Urothelium cell line (cell line): ENCODE measurements at places on chromosomes 2 and 18.

DNA sequence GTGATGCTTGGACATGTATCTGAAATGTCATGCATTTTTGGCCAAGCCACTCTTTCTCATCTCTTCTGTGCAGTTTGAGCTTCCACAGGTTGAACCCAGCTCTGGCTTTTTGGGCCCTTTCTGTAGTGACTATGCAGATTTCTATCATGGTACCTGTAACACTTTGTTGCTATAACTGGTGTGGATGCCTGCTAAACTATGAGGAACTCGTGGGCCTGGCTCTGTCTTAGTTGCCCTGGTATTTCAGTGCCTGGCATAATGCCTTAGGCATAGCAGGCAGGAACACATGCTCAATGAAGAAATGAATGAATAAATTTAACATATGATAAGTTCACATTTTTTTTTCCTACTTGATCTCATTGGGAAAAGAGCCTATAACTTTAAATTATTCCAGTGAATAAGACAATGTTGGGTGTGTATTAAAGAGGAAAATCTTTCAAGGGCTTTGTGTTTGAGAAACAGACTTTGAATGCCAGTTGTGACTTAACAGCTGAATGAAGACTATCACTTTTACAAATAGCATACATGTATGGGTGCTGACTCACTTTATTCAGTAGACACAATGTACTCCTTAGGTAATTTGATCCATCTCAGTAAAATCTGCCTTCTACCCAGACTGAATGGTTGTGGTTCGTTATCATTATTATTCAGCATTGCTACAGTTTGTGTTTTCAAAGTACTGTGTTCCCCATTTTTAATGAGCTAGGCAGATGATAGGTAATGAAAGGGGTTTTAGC lies 86.4 kb upstream of the MAP4K3 start:
- peak; percentile 80 for DNase-seq

- DNase-seq = no peak
These were observed 21.5 kb upstream of the IL18RAP start for GRCh38 chr2:102401456-102401855.

DNA sequence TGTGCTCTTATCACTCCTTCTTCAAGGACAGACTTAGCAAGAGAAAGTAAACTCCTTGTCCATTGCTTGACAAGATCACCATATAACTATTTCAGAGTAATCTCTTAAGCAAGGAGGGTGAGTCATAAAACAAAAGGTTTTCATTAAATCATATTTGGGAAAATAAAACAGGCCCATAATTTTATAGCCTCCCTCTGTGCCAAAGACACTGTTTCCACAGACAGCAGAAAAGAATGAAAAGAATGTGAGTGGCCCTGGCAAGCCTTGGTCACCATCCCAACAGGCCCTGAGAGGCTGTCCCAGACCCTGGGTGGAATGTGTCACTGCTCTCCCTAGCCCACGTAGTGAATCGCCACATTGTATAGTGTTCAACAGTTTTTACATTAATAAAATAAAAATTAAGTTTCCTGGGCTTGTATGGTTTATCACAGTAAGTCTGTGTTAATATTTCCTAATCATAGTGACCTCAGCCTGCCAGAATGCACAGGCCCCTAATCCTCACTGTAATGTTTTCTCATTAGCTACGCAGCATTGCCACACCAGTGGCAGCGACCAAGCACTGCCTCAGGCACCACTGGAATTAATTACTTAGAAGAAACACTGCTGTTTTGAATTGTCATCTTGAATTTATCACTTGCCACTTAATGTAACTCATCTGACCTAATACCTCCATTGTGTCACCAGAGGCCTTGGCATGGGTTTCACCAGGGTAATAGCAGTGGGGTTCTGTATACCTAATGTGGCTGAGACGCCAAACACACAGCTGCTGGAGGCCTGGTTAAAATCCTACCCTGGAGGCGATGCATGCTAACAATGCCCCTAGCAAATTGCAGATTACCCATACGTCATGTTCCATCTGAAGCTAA lies 401.9 kb downstream of the LNPK start:
- peak; percentile 32 for DNase-seq

- no peak for DNase-seq
These were observed 318.8 kb upstream of the EPAS1 start for GRCh38 chr2:45978302-45978859.

- peak; percentile 21 for DNase-seq
These were observed 142.4 kb upstream of the ALPP start for GRCh38 chr2:232236200-232236599.

DNA sequence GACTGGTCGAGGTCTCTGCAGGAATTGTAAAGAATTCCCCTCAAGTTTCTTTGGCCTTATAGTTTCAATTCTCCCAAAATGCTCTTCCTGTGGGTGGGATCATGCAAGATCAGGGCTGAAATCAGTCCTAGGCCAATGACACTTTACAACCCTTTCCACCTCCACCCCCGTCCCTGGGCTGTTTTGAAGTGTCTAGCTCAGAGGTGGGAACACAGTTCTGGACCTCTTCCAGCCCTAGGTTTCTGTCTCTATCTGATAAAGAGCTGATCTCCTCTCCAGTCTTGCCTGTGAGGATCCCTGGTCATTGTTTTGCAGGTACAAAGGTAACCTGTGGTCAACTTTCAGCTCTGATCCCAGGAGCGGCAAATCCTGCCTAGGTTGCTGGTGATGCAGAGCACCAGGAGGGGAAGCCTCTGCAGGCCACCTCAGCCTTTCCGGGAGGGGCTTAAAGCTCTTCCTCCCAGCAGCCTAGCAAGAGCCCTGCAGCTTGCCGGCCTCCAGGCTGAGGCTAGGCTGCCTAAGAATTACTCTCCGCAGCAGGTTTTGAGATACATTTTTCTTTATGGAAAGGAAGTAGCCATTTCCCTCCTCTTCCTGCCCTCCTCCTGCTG lies 69.8 kb upstream of the WIPF1 start:
- no peak for DNase-seq

- peak; percentile 64 for DNase-seq
These were observed 101.7 kb downstream of the AGAP1 start for GRCh38 chr2:235595422-235596010.

- peak; percentile 98 for DNase-seq
These were observed 18.1 kb downstream of the TET3 start for GRCh38 chr2:74002505-74003421.

- no peak for DNase-seq
These were observed 14.7 kb downstream of the MREG start for GRCh38 chr2:215998636-215999035.

- DNase-seq = no peak
These were observed 11.4 kb upstream of the NDUFV2 start for GRCh38 chr18:9091066-9091476.

DNA sequence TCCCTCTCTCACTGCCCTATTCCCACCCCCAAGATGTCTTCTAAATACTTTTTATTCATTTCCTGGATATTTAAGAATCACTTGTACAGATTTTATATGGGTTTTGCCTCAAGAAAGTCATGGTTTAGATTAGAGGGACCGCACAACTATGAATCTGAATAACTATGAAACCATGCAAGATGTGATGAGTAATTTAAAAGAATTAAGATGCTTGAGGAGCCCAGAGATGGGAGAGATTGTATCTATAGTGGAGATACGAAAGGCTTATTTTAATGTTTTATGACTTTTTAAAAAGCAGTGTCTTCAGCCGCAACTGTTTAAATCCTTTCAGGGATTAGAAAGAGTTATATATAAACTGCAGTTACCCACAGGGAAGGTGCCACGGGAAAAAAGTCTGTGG lies 324.1 kb downstream of the LPIN1 start:
- no peak for DNase-seq

GRCh38 chr2:54898456-54899226 lies 151.6 kb downstream of the RTN4 start:
- no peak for DNase-seq

DNA sequence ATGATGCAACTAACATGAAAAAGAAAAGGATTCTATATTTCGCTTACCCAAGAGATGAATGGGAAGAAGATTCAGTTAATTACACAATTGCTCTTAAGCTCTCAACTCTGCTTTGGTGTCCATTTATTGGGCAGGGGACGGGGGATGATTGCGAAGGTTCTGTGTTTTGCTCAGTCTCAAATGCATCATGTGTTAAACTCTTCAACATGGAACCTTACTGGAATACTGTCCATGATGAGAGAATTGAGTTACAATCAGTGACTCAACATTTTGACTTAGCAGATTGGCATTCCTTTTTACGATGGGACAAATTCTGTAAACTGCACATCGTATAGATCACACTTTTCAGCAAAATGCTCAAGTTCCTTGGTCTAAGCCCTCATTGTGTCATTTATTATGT lies 135.6 kb downstream of the RBMS1 start:
- no peak for DNase-seq

DNA sequence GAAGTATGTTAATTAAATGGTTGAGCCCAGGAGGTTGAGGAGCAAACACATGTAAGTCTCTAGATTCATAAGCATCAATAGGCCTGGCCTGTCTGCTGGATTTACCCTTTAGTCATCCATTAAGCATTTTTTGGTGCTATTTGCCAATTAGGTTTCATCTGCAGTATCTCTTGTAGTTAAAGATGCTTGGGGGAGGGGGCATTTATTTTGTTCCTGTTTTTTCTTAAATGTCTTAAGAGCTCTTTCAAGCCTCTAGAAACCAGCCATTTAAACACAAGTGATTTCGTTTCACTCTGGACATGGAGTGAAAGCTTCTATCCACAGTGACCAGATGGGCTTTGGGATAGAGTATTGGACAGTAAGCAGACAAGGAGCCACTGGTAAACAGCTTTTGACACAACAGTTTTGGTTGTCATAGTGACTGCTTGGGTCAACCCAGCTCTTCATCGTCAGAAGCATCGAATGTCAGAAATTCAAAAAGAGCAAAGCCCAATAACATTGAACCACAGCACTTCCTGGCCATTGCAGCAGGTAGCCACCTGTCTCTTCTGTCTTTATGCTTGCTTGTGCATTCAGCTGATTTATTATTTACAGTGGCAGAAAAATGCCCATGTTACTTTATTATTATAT lies 4.9 kb downstream of the QPCT start:
- DNase-seq = no peak

DNA sequence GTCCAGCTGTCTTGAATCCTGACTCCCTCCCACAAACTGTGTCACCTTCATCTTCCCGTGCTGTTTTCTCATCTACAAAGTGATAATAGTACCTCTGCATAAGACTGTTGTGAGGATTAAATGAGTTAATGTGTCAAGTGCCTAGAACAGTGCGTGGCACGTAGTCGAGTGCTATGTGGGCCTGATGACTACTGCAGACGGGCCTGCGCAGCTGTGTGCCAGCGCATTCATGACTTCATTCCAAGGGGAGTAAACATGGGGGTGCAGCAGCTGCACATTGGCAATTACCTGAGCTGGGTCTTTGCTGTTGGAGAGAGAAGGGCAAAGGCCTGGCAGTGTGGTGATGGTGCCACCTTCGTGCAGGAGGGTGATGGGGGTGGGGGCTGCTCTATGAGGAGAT lies 5.0 kb downstream of the TEX44 start:
- DNase-seq = no peak

DNA sequence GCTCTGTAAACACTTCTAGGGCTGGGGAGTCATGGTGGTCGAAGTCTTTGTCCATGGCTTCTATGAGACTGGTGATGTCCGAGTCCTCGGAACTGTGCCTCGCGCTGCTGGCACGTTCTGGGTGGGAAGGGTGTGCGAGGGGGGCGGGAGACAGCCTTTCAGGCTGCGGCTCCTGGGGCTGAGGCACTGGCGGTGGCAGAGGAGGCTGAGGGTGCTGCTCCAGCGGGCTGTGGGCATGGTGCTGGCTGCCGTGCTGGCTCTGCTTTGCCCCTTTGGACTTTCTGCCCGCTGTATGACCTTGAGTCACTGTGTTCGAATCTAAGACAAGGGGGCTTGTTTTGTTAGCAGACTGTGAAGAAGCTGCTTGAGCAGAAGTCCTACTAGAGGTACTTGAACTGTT lies 79.0 kb downstream of the ZAP70 start:
- DNase-seq = no peak

DNA sequence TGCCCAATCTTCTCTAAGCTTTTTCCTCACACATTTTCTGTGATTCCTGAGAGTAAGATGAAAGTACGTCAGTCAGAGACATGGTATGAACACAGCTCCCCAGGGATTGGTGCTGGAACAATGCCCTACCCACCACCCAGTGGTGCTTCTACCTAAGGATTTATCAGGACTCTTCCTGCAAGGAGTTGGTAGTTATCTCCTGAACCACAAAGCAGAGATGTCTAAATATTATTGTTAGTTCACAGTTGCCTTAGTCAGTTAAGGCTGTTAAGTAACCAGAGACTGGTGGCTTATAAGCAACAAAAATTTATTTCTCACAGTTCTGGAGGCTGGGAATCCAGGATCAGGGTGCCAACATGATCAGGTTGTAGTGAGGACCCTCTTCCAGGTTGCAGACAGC lies 60.3 kb upstream of the CCDC85A start:
- no peak for DNase-seq

GRCh38 chr18:51578406-51578980 lies 381.0 kb upstream of the MEX3C start:
- no peak for DNase-seq

- no peak for DNase-seq
These were observed 23.9 kb upstream of the STK17B start for GRCh38 chr2:196195302-196195701.
